ENCODE measurements at places on chromosomes 4 and X.

DNA sequence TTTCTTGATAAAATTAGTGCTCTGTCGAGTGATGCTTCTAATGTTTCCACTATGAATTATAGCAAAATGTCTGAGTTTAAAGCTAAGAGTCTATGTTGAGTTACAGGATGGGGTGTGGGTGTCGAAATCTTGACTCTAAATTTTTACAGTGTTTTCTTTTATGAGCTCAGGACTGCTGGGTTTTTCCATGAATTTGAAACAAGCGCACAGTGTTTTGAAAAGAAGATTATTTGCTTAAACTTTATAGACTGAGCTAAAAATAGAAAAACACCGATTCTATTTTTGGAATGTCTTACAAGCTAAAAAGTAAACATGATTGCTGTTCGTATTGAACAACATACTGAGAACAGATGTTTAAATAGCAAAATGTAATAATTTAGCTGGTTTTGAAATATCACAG, 7.5 kb downstream of the PTTG2 start:
- DNase-seq = no peak

- no peak for DNase-seq
Observed at GRCh38 chr4:11710453-11711093, 281.9 kb upstream of the HS3ST1 start.

GRCh38 chr4:96108146-96108545, 268.3 kb downstream of the PDHA2 start:
- DNase-seq = no peak

GRCh38 chrX:44071070-44071645, 98.0 kb upstream of the NDP start:
- no peak for DNase-seq

- no peak for DNase-seq
Observed at GRCh38 chr4:176794151-176794550, 1.4 kb upstream of the VEGFC start.

DNA sequence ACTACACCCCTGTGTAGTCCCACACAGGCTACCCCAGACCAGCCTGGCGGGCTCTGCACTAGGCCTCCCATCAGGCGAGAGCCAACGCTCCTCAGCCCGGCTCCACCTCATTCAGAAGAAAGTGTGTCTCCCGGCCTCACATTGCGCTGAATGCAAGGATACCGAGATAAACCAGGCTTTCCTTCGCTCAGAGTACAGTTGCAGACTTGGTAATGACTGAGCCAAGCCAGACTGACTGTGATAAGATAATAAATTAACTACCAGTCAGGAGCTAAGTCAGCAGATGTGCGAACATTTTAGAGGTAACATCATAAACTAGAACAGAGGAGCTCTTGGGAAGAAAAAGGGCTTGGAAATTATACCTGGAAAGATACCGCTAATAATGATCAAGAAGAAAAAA, 397.6 kb downstream of the TRIML1 start:
- DNase-seq = no peak

GRCh38 chr4:139600662-139601061, 44.6 kb upstream of the SETD7 start:
- no peak for DNase-seq

DNA sequence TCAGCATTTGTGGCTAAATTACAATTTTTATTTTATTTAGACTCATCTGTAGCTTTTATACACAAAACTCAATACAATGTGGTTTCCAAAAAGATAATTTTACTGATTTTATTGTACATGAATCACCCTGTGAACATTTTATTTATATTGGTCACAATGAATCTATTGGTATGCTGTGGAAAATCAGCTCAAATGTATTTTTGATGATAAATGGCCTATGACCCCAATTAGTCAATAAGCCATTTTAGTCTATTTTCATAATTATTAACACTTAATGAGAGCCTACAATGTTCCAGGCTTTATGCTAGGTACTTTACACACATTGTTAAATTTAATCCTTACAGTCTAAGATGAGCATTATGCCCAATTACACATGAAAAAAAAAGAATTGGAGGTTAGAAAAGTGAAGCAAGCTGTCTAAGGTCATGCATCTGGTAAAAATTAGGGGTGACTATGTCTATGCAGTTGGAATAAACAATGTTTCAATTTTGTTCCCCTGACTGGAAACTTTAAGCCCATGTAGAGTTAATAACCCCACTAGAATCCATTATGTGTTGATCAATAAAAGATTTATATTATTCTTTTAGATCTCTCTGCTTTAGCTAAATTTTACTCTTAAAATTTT, 344.7 kb downstream of the PABPC4L start:
- no peak for DNase-seq

DNA sequence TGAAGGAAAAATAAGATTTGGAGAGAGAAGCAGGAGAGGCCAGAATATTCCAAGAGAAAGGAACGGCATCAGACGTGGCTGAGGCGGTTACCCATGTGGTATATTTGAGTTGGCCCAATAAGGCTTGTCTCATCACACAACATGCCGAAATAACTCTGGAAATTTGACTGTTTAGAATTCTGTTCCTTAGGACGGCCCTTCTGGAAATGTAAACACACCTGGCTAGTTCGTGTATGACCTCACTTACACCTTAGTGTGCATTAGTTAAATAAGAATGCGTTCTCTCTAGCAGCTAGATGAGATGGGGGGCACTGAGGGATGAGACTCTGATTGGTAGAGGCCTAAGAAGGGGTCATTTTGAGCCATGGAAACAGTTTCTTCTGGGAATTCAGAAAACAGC, 33.2 kb upstream of the PLAC1 start:
- no peak for DNase-seq

GRCh38 chrX:40076750-40077575, 20.8 kb downstream of the BCOR start:
- no peak for DNase-seq

DNA sequence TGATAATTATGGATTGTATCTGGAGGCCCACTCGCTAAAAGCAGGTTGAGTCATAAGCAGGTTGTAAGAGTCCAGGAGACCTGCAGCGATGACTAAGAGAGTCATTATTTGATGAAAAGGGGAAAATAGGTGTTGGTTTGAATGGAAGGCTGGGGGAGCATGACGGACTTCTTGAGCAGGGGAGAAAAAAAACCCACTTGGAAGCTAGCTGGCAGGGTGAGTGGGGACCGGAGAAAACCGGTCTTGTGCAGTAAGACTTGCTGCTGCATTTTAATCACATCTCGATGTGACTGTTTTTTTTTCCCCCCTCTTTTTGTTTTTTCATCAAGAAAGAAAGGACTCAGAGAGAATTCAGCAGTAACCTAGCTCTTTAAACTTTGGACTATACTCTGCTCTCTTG, 90.0 kb downstream of the IGSF1 start:
- no peak for DNase-seq

- DNase-seq = peak; percentile 23
Observed at GRCh38 chrX:133792198-133792953, 193.0 kb downstream of the GPC3 start.

DNA sequence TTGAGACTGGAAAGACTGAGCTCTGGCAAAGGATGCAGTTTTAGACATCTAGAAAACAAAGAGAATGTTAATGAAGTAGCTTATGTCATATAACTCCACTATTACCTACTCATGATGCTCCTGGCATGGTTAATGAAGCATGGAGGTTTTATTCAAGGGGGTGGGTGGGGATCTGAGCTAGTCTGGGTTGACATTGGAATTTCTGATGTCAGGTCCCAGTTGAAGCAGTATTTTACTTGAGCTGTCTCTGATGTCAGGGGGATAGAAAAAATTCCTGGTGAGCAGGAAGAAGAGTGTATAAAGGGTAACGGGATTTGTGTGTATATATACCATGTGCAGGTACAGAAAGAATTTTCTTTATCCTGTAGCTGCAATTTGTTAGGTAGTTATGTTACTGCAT, 102.0 kb downstream of the ELOVL6 start:
- no peak for DNase-seq

- no peak for DNase-seq
Observed at GRCh38 chrX:24482823-24483415, 17.8 kb downstream of the PDK3 start.

DNA sequence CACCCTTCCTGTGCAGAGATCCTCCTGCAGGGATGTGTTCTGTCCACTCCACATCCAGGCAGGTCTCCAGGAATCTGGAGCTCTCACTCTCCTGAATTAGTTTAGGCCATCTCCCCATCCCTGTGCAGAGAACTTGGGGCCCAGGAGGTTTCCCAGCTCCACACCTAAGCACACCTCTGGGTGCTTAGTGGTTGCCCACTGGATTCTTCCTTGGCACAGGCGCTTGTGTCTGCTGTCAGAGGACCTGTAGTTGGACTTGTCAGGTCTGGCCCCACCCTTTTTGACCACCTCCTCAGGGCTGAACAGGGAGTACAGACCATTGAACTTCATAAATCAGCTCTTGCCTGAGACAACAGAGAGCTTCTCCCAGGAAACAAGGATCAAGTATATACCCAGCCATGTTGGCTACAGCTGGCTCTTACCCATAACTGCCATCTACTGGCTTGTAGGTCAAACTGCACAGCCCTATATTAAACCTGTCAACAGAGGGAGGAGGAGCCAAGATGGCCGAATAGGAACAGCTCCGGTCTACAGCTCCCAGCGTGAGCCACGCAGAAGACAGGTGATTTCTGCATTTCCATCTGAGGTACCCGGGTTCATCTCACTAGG, 275.5 kb downstream of the PPARGC1A start:
- DNase-seq = no peak

DNA sequence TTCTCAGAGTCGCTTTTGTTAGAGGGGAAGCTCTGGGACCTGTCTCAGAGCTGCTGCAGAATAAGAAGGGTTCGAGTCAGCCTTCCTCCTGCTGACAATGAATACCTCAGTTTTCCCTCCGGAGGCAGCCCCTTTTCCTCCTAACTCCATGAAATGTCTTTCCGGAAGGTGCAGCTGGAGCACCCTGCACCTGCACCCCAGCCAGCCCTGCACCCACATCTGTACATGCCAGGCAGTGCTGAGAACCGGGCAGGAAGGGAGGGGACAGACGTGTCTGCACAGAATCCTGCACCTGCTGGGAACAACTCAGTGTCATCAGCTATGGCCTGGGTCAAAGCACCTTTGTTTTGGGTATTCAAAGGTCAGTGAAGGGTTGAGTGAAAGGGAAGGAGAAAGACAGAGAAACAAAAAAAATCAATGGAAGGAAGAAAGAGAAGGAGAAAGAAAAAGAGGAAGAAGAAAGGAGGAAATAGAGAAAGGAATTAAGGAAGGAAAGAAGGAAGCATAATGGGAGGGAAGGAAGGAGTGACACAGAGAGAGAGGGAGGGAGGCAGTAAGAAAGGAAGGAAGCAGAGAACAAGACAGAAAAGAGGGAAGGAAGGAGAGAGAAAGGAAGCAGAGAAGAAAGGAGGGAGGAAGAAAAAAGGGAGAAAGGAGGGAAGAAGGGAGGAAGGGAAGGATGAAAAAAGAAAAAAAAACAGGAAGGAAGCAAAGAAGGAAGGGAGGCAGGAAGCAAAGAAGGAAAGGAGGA, 273.7 kb downstream of the DHRSX start:
- no peak for DNase-seq

GRCh38 chr4:23061431-23061830, 368.7 kb downstream of the GBA3 start:
- no peak for DNase-seq

- no peak for DNase-seq
Observed at GRCh38 chrX:140928739-140929138, 73.7 kb upstream of the SPANXB1 start.

DNA sequence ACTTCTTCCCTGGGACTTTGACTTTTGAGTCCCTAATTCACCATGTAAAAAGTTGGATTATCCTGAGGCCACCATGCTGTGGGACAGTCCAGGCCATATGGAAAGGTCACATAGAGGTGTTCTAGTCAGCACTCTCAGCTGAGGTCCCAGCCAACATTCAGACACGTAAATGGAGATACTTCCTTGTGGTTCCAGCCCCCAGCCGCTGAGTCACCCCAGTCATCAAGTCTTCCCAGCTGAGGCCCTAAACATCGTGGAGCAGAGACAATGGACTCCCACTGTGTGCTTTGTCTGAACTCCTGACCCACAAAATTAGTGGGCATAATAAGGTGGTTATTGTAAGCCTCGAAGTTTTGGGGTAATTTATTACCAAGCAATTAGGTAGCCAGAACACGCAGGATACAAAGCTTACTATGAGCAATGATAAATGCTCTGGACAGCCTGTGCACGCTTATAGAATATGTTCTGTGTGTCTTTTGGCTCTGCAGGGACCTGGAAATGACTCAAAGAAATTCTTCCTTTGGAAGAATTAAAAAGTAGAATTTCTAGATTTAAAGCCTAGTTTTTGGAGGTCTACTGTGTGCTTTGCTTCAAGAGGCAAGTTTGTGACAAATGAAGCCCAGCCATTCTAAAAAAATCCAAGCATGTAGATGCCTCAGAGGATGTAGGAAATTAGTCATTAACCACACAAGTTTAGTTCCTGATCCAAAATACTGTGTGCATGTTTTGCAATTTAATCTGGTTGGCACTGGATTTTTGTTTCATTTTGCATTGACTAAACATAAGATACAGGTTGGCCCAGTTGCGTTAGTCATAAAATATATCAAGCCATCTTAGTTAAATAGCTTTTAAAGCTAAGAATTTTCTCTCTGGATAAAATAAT, 33.2 kb upstream of the SLC9A7 start:
- DNase-seq = no peak

- DNase-seq = no peak
Observed at GRCh38 chr4:70704931-70705182, 16.5 kb downstream of the UTP3 start.

- DNase-seq = no peak
Observed at GRCh38 chr4:74297539-74297938, 10.7 kb upstream of the EPGN start.

DNA sequence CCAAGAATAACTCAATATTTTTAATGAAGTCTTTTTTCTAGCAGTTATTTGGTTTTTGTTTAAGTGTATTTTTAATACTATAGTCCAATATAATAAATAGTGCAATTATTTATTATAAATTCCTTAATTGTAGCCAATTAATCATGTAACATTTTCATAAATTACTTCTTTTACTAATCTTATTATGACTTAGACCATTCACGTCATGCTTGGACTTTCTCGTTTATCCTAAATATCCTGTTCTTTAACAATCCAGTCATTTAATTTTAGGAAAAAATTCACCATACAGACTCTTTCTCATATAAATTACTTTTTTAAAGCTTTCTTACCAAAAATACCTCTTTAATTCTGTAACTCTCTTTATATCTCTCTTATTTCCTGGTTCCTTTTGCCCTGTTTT, 350.1 kb downstream of the AR start:
- DNase-seq = no peak

DNA sequence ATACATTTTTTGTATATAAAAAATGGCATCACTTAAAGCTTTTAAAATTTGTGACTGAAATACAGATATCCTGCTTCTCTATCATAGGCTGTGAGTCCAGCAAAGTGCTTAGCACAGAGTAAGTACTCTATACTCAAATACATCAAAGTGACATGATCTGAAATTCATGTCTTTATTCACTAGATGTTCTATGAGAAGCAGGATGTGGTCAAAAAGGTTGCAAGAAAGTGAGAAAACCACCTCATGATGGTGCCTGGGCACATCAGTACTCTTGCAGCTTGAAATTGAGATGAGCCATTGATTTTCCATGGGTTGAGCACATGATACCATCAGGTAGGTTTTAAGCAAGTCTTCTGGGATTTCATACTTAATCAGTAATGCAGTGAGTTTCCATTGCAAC, 20.4 kb upstream of the SFRP2 start:
- no peak for DNase-seq
